MCF 10A (cell line): ENCODE measurements at places on chromosomes 13 and 19. TPM values are rescaled to one million over a fixed set of nuclear protein-coding genes. Genes with fewer than 3 reads are reported as not detected.

DNA sequence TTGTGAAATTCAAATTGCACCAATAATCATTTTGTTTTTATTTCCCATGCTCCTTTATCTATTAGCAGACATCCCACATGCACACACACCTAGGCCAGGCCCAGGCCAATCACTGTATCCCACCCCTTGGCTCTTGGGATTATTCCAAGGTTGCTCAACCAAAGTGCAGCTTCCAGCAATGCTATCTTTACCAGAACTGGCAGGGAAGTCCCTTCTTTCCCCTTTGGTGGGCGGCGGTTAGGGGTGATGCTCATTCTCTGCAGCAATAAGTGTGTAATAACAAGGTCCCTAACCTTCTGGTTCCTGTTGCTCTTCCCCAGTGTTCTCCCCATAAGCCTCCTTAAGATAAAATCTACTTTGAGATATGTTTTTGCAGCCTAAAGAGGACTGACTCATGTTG, 18.3 kb upstream of the KCTD12 start:
- H3K4me1 ChIP-seq: peaks cover 9% of the 10 kb centered on the region
- no peaks in the 10 kb centered on the region for H3K27me3 ChIP-seq
- peak; percentile 34 for DNase-seq
- no peak overlapping the region for H3K27ac ChIP-seq
- no peak overlapping the region for H3K4me3 ChIP-seq
- no peaks in the 10 kb centered on the region for H3K36me3 ChIP-seq

- peak overlapping the region; percentile 27 for H3K27ac ChIP-seq
- no peaks in the 10 kb centered on the region for H3K36me3 ChIP-seq
- H3K4me1 ChIP-seq: no peaks in the 10 kb centered on the region
- H3K27me3 ChIP-seq: no peaks in the 10 kb centered on the region
Measured at GRCh38 chr19:13723206-13723605, 41.1 kb upstream of the MRI1 start.

- no peaks in the 10 kb centered on the region for H3K36me3 ChIP-seq
- H3K4me1 ChIP-seq: peaks cover 11% of the 10 kb centered on the region
- DNase-seq: no peak
- H3K27me3 ChIP-seq: no peaks in the 10 kb centered on the region
Measured at GRCh38 chr19:15557223-15557622, 48.9 kb downstream of the CYP4F22 start.

GRCh38 chr13:111626371-111627305, 306.2 kb downstream of the TEX29 start:
- DNase-seq: no peak
- no peaks in the 10 kb centered on the region for H3K4me1 ChIP-seq
- H3K27ac ChIP-seq: no peak overlapping the region
- peaks cover 6% of the 10 kb centered on the region for H3K36me3 ChIP-seq

- DNase-seq: no peak
- no peak overlapping the region for H3K4me3 ChIP-seq
- H3K27ac ChIP-seq: no peak overlapping the region
Measured at GRCh38 chr13:76934671-76935070, 13.6 kb upstream of the ACOD1 start.

- peaks cover 11% of the 10 kb centered on the region for H3K4me1 ChIP-seq
- H3K4me3 ChIP-seq: peak within 1 kb of the TSS; percentile 99
- DNase-seq: peak; percentile 83
Measured at GRCh38 chr19:52171321-52172169, at the start of gene ZNF836. Gene ZNF836, minus strand, starts transcription at chr19:52171621. Its CDS starts 3,549 bp downstream, at chr19:52168072.

DNA sequence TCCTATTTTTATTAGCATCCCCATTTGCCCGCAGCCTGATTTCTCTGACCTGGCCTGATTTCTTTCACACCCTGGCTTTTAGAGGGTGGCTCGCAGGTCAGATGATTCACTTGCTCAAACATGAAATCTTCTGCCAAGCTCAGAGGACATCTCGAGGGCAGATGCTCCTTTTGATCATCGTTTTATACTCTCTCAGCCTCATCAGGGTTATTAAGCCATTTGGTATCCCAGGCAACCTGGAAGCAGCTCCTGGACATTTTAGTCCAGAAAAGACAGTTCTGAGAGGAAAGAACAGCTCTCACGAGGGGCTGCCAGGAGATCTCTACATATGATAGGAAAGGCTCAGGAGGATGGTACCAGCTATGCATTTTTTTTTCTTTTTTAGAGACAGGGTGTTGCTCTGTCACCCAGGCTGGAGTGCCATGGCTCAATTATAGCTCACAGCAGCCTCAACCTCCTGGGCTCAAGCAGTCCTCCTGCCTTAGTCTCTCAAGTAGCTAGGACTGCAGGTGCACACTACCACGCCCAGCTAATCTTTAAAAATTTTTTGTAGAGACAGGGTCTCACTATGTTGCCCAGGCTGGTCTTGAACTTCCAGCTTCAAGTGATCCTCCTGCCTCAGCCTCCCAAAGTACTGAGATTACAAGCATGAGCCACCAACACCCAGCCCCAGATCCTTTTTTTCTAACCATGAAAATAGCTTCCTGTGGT, 165.4 kb downstream of the KATNAL1 start:
- H3K4me1 ChIP-seq: peaks cover 39% of the 10 kb centered on the region
- peaks cover 15% of the 10 kb centered on the region for H3K36me3 ChIP-seq
- peak overlapping the region; percentile 98 for H3K27ac ChIP-seq
- DNase-seq: no peak
- no peaks in the 10 kb centered on the region for H3K27me3 ChIP-seq

DNA sequence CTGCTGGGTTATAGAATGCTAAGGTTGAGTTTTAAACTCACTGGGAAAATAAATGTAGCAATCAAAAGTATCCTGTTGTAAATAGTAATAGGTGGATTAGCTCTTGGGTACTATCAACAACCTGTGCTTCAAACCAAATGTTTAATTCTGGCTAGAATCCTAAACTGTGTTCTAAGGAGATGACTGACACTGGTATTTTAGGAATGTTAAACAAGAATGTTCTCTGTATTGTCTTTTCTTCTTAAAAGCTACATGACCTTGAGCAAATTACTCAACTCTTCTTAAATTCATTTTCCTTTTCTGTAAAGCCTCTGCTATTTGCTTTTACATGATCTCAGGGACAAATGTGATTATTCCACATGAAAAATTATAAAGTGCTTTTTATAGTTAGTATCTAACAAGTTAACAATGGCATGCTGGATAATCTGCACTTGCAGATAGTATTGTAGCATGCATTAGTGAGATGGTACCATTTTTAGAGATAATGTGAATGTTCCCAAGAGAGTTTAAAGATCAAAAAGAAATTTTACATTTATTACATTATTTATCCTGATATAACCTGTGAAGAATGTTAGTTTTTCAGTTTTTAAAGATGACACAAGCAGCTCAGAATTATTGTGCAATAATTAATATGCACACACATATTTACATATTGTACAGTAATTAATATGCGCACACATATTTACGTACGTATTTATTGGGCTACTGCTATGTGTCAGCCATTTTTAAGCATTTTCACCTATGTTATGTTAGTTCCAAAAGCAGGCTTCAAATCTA, 13.6 kb upstream of the EPSTI1 start:
- H3K4me3 ChIP-seq: peak overlapping the region; percentile 36
- peaks cover 5% of the 10 kb centered on the region for H3K36me3 ChIP-seq
- DNase-seq: peak; percentile 52

GRCh38 chr13:59112221-59112718, 1051.5 kb downstream of the DIAPH3 start:
- no peak overlapping the region for H3K27ac ChIP-seq
- DNase-seq: peak; percentile 87
- H3K4me3 ChIP-seq: no peak overlapping the region
- H3K36me3 ChIP-seq: no peaks in the 10 kb centered on the region
- peaks cover 9% of the 10 kb centered on the region for H3K4me1 ChIP-seq
- no peaks in the 10 kb centered on the region for H3K27me3 ChIP-seq

DNA sequence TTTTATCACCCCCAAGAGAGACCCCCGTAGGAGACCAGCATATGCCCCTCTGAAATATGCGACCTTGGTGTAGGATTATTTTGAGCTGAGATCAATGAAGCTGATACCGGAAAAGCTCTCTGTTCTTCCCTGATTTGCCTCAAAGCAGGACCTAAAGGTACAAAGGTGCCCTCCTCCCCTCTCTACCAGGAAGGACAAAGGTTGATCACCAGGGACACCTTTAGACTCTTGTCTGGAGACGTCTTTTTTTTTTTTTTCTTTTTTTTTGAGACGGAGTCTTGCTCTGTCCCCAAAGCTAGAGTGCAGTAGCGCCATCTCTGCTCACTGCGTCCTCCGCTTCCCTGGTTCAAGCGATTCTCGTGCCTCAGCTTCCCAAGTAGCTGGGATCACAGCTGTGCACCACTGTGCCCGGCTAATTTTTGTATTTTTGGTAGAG, 792 bp upstream of the PEX11G start:
- H3K4me1 ChIP-seq: peaks cover 14% of the 10 kb centered on the region
- no peaks in the 10 kb centered on the region for H3K27me3 ChIP-seq

DNA sequence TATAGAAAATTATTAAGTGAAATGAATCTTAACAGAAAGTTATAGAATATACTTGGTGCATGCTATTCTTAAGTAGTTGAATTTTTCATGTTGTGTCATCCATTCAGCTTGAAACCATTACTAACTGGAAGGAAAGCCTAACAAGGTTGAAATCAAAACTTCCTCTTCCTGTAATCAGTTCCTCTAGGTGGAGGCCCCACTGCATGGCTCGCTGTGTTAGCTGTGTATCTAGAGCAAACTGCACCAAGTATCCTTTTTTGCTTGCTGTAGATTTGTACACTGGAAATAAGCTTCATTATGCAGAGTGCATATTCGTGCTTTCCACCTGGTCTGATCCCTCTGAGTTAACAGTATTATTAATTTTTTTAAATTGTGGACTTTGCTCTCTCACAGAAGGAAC, 1146.1 kb downstream of the EFNB2 start:
- no peaks in the 10 kb centered on the region for H3K27me3 ChIP-seq
- no peaks in the 10 kb centered on the region for H3K4me1 ChIP-seq
- H3K4me3 ChIP-seq: no peak overlapping the region
- H3K27ac ChIP-seq: no peak overlapping the region

DNA sequence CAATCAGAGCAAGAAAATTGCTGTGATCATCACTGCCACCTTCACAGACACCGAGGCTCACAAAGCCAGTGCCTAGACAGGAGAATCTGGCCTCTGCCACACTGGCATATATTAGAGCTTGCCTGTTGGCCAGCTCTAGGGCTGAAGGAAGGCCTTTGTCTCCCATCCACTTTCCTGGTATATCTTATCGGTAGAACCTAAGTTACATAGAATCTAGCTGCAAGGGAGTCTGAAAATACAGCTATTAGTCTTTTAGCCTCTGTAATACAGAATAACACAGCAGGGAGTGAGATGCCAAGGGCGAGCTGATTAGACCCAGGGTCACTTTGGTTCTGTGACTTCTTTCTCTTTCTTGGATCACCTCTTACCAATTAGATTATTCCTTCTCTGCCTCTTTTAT, 154.9 kb upstream of the KL start:
- H3K27me3 ChIP-seq: no peaks in the 10 kb centered on the region
- H3K27ac ChIP-seq: no peak overlapping the region
- DNase-seq: no peak
- no peak overlapping the region for H3K4me3 ChIP-seq
- no peaks in the 10 kb centered on the region for H3K4me1 ChIP-seq
- H3K36me3 ChIP-seq: no peaks in the 10 kb centered on the region

GRCh38 chr19:3365093-3365835, 1.1 kb upstream of the NFIC start:
- no peak overlapping the region for H3K27ac ChIP-seq
- H3K36me3 ChIP-seq: peaks cover 4% of the 10 kb centered on the region
- H3K4me1 ChIP-seq: peaks cover 56% of the 10 kb centered on the region
- DNase-seq: peak; percentile 83
- peak overlapping the region; percentile 81 for H3K4me3 ChIP-seq
- H3K27me3 ChIP-seq: no peaks in the 10 kb centered on the region

DNA sequence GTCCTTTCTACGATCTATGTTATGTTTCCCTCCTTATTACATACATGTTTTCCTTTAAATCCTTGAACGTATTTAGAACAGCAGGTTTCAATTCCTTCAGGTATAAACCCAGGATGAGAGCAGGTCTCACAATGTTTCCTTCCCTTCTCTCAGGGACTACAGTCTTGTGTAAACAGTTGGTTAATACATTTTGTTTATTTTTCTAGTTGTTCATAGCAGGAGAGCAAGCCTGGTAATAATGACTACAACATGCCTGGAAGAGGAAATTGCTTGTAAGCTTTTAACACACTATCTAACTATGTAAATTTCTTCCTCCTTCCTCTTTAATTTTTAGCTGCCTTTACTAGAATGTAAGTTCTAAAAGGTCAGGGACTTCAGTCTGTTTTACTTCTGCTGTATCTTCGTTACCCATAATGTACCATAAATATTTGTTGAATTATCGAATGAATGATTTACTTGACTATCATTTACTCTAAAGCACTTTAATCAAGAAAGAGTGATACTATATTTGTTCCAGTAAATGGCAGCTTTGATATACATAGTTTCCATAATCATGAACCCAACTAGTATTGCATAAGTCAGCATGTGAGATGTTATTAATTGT, 28.9 kb upstream of the TNFRSF19 start:
- no peak overlapping the region for H3K4me3 ChIP-seq
- H3K27ac ChIP-seq: no peak overlapping the region
- no peak for DNase-seq
- H3K36me3 ChIP-seq: no peaks in the 10 kb centered on the region
- no peaks in the 10 kb centered on the region for H3K27me3 ChIP-seq

DNA sequence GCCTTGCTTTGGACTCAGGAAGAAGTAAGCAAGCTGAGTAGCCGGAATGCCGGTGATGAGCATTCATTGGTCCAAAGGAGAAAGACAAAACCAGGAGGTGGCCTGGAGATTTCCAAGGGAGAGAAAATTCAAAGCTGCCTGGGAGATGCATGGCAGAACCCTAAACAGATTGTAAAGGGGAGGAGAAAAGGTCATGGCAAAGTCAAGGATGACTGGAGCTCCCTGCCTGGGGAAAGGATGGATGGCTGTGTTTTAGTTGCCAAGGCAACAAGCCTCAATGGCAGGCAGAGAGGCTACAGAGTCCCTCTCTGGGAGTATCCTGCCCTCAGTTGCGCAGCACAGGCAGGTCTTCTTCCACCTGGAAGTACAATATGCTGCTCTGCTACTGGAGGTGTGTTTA, 134.0 kb downstream of the ENOX1 start:
- H3K4me1 ChIP-seq: no peaks in the 10 kb centered on the region
- no peaks in the 10 kb centered on the region for H3K36me3 ChIP-seq
- H3K27ac ChIP-seq: no peak overlapping the region
- DNase-seq: no peak

GRCh38 chr19:30692879-30693503, 320.8 kb downstream of the ZNF536 start:
- no peaks in the 10 kb centered on the region for H3K36me3 ChIP-seq
- DNase-seq: no peak
- no peak overlapping the region for H3K27ac ChIP-seq
- H3K4me3 ChIP-seq: no peak overlapping the region

DNA sequence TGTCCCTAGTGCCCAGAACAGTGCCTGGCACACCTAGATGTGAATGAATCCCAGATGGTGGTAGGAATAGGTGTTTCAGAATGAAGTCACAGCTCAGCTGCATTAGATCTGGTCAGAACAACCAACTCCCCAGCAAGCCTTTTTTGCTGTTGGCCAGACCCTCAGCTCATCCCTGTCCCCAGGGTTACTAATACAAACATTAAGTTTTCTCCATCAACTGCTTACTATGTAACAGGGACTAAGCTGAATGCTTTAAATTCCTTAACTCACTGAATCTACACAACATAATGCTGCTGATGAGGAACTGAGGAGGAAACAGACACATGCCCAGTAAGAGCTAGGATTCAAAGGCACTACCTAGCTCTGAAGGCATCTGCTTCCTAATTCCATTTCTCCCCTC, 18.8 kb downstream of the SMG9 start:
- peak overlapping the region; percentile 9 for H3K27ac ChIP-seq
- H3K36me3 ChIP-seq: peaks cover 71% of the 10 kb centered on the region
- H3K4me3 ChIP-seq: no peak overlapping the region
- H3K27me3 ChIP-seq: no peaks in the 10 kb centered on the region
- DNase-seq: no peak

The POGLUT2 gene
- 8.3 and 9.0 TPM in 2 replicates for total RNA-seq

The F2RL3 gene
- not detected in 2 replicates for total RNA-seq

The PSG1 gene
- not detected in 2 replicates for total RNA-seq

The KL gene
- total RNA-seq: not detected in 2 replicates

The CGB8 gene
- total RNA-seq: 1.3 TPM in 1 of 2 replicates, not detected in the other

The KIR2DL1 gene
- not detected in 2 replicates for total RNA-seq

The ZNF83 gene
- 58.9 and 102 TPM in 2 replicates for total RNA-seq

The RCBTB1 gene
- total RNA-seq: 16.8 and 17.9 TPM in 2 replicates
